Stromal cell of bone marrow (primary cell): ENCODE measurements at places on chromosomes 11 and 22.

- no peak for DNase-seq
Observed at GRCh38 chr22:43110927-43111623, 525 bp downstream of the BIK start.

- no peak for DNase-seq
Observed at GRCh38 chr22:29004647-29005371, 56.8 kb downstream of the C22orf31 start.

DNA sequence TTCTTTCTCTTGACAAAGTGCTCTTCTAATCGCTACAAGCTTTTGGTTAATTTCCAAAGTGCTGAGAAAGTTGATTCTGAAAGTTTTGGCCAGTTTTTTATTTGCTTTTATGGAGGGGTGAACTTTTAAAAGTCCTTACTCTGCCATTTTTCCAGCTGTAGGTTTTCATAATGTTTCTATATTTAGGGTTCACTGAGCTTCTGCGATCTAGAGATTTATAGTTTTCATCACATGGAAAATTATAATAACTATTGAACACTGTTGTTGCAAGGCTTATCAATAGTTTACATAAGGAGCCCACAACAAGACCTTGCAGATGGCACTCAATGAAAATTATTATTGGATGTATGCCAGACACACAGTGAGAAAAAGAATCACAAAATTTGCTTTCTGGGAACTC is 55.1 kb downstream of the DLG2 start:
- DNase-seq, result no peak

DNA sequence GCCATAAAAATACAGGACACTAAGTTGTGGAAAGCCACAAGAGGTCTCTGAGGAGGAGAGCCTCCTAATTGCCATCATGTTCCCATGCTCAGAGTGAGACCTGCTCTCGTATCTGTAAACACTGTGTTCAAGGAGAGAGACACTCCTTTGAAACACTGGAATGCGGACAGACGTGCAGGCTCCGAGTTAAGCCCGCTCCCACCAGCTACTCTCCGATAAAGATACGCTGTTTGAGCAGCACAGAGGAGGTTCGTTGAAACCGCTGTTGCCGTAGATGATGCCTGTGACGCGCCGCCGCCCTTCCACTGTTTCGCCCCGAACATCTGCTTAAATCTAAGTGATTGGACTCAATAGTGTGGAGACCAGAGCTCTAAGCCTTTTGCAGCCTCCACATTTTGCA is 25.1 kb downstream of the NUP50 start:
- DNase-seq, result no peak

GRCh38 chr22:46149512-46150033 is 753 bp upstream of the PPARA start:
- no peak for DNase-seq

DNA sequence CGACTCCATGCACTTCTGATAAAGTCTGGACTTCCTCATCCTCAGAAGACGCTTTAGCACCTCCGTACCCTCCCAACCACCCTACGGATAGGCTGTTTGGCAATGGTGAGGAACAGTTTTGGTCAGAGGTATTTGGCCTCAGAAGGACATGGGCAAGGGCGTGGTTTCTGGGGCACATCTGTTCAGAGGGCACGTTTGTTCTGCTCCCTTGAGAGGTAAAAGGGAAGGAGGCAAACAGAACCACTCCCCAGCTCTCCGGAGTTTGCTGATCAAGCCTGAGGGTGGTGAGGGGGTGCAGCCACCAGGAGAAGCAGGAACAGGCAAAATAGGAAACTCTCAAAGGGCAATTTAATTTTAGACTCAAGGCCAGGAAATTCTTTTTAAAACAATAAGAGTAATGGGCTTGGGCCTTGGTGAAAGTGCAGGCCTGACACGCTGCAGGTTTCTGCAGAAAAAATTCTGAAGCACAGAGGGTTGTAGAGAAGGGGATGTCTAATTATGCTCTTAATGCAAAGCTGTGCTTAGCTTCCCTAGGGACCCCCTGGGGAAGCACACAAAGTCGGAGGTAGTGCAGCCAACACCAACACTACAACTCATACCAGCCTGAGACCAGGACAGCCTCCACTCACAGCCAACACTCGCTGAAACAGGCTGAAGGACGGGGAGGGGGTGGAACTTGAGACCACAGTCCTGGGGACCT is 23.3 kb downstream of the ETS1 start:
- no peak for DNase-seq
